Common myeloid progenitor, CD34-positive (primary cell): ENCODE measurements at places on chromosomes 1 and 21.

DNA sequence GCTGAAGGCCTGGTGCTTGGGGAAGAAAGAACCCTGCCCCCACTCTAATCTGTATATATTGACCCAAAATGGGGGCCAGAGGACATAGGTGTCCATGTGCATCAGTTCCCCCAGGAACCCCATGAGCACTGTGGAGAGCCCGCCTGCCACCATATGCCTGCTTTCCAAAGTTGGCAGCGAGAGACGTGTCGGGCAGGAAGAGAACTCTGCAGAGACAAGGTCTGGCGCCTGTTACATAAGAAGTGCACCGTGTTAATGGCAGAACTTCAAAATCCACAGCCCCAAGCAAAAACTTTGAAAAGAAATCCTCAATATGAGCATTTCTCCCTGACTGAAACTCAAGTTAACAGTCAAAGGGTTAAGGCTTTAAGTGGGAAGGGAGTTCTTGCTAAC, 8.0 kb downstream of the CTNNBIP1 start:
- DNase-seq: no peak

- DNase-seq: peak; percentile 84
Observed at GRCh38 chr1:111513410-111514020, 10.1 kb upstream of the ADORA3 start.

DNA sequence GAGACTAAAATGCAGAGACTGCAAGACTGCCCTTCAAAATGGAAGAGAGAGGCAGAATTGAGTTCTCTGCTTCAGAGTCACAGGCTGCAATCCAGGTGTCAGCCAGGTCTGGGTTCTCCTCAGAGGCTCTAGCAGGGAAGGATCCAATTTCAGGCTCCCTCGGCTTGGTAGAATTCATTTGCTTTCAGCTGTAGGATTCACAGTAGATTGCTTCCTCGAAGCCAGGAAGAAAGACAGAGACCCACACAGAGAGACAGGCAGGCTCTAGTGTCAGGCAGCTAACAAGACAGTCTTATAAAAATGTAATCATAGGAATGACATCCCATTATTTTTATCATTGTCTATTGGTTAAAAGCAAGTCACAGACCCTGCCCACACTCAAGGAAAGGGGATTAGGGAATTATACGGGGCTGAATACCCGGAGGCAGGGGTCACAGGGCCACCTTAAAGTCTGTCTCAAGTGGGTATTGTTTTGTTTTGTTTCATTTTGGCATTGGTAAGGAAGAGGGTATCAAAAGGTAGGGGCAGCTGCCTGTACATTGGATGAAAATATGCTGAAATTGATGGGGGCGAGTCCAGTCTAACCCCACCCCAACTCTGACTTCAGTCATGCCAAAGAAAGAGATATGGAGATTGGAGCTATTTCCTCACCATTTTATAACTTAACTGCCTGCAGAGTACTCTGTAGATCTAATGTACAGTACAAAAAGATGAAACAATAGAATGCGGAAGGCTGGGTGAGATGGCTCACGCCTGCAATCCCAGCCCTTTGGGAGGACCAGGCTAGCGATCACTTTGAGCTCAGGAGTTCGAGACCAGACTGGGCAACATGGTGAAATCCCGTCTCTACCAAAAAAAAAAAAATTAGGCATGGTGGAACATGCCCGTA, 9.5 kb upstream of the TBCE start:
- no peak for DNase-seq

DNA sequence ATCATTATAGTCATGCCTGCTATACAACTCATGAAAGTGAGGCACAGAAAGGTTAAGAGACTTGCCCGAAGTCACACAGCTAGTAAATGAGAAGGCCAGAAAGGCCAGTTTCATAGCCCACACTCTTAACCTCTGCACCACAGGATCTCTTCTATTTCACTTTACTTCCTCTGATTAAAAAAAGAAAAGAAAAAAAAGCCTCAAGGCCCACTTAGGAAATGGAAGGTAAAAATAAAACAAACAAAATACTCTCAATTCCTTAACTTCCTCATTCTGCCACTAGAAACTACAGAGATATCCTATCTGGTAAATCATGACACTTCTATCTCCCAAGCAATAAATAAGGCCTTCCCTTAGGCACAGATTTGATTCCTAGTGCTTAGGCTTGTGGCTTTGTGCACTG, 7.6 kb upstream of the ENAH start:
- DNase-seq: peak; percentile 53

DNA sequence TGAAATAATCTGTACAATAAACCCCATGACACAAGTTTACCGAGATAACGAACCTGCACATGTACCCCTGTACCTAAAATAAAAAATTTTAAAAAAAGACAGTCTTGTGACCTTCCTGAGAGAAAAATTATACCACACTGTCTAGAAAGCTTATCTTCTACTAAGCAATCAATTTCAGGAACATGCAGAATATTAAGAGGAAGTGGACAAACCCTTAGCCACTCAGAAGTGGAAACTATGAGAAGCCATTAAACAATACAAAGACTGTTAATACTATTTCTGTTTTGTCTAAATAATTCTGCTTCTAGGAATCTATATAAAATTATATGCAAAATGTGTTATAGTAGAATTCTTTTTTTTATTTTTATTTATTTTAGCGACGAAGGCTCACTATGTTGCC, 93.9 kb downstream of the ADAMTS1 start:
- DNase-seq: no peak
